Vagina (tissue), 2 donors: ENCODE measurements at places on chromosomes 16 and 17. TPM values are rescaled to one million over a fixed set of nuclear protein-coding genes. Genes with fewer than 3 reads are reported as not detected.

The NOMO2 gene
- 58.4 TPM for total RNA-seq

The SUPT6H gene
- 89.6 TPM for total RNA-seq

GRCh38 chr17:59907467-59907866 is 14.5 kb downstream of the RPS6KB1 start:
- no peak overlapping the region for H3K27ac ChIP-seq
- no peak overlapping the region for H3K4me3 ChIP-seq
- no peak for DNase-seq
- H3K36me3 ChIP-seq = peaks cover 8% of the 10 kb centered on the region
- H3K27me3 ChIP-seq = no peaks in the 10 kb centered on the region

- no peaks in the 10 kb centered on the region for H3K4me1 ChIP-seq
- no peaks in the 10 kb centered on the region for H3K36me3 ChIP-seq
- no peak for DNase-seq
- H3K27me3 ChIP-seq = no peaks in the 10 kb centered on the region
- H3K4me3 ChIP-seq = no peak overlapping the region
Measured at GRCh38 chr16:56145369-56145768, 45.9 kb upstream of the GNAO1 start.

The ATP6V0D1 gene
- 110 TPM for total RNA-seq

The ZFPM1 gene
- total RNA-seq = 1.7 TPM

GRCh38 chr17:56593086-56593645 is 333 bp upstream of the NOG start:
- H3K4me1 ChIP-seq = peaks cover 41% of the 10 kb centered on the region
- DNase-seq = no peak
- H3K27ac ChIP-seq = peak overlapping the region; percentile 83
- H3K36me3 ChIP-seq = no peaks in the 10 kb centered on the region
- H3K4me3 ChIP-seq = peak overlapping the region; percentile 70

DNA sequence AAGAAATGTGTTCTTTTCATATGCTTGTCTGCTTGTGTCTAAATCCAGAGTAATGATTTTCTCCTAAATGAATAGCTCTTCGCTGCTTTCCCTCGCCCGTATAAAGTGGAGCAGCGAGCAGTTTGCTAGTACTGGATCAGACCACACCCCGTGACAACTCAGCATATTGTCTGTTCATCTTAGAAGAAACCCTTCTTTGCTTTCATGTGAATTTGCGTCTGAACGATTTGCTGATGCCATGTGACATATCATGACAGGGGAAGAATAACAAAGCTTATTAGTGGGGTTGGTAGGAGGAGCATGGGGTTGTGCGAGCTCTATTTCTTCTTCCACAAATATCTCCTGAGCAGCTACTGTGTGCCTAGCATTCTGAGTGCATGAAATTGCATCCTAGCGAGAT is 44.1 kb upstream of the CACNG4 start:
- H3K27ac ChIP-seq = no peak overlapping the region
- no peak for DNase-seq
- H3K4me3 ChIP-seq = no peak overlapping the region
- no peaks in the 10 kb centered on the region for H3K4me1 ChIP-seq

DNA sequence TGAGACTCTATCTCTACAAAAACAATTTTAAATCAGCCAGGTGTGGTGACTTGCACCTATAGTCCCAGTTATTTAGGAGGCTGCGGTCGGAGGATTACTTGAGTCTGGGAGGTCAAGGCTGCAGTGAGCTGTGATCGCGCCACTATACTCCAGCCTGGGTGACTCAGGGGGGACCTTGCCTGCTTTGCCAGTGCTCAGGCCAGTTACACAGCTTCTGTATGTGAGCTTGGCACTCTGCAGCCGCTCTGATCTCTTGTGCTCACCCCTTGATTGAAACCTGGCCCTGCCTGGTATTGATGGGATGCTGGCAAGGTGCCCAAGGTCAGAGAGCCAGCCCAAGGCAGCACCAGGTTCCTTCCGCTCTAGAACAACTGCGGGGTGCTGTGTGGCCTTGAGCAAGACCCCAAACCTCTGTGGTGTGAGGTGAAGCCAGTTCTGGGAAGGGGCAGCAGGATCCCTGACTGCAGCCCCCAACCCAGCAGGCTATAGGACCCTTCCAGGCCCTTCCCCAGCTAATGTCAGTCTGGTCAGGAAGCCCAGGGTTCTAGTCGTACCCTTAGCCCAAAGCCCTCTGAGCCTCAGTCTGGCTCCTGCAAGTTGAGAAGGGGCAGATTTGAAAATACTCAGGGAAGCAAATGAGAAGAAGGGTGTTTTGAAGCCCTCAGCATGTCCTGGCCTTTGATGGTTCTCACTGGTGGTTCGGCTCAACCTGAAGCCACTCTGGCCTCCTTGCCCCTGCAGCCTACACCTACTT is 18.9 kb downstream of the MMP15 start:
- H3K4me1 ChIP-seq = no peaks in the 10 kb centered on the region
- no peak overlapping the region for H3K27ac ChIP-seq
- no peak for DNase-seq

DNA sequence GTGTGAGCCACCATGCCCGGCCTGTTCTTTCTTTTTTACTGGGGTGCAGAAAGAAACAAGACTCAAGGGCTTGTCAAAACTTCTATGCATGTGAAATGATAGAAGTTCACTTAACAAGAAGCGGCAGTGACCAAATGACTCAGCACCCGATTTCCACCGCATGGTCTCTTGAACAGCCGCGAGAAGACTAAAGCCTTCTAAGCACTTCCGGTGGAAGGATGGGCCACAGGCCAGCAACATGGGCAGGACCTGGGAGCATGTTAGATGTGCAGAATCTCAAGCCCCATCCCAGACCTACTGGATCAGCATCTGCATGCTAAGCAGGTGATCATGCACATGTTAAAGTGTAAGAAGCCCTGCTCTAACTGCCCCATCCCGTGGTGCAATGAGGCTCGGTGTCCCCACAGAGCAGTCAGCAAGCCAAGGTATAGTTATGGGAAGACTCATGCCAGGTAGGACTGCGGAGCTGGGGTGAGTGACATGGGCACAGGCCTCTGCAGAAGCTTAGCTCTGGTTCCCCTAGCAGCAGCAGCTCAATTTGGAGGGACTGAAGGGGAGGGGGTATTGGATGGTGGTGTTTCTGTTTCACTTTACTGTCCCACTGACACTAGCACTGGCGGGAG is 88.5 kb upstream of the HNF1B start:
- H3K36me3 ChIP-seq = no peaks in the 10 kb centered on the region
- no peaks in the 10 kb centered on the region for H3K27me3 ChIP-seq
- no peak for DNase-seq
- no peak overlapping the region for H3K27ac ChIP-seq
- no peak overlapping the region for H3K4me3 ChIP-seq

GRCh38 chr17:16398270-16399267 is 16.8 kb upstream of the TRPV2 start:
- H3K4me1 ChIP-seq = no peaks in the 10 kb centered on the region
- H3K4me3 ChIP-seq = no peak overlapping the region
- no peaks in the 10 kb centered on the region for H3K27me3 ChIP-seq
- DNase-seq = no peak
- no peak overlapping the region for H3K27ac ChIP-seq

DNA sequence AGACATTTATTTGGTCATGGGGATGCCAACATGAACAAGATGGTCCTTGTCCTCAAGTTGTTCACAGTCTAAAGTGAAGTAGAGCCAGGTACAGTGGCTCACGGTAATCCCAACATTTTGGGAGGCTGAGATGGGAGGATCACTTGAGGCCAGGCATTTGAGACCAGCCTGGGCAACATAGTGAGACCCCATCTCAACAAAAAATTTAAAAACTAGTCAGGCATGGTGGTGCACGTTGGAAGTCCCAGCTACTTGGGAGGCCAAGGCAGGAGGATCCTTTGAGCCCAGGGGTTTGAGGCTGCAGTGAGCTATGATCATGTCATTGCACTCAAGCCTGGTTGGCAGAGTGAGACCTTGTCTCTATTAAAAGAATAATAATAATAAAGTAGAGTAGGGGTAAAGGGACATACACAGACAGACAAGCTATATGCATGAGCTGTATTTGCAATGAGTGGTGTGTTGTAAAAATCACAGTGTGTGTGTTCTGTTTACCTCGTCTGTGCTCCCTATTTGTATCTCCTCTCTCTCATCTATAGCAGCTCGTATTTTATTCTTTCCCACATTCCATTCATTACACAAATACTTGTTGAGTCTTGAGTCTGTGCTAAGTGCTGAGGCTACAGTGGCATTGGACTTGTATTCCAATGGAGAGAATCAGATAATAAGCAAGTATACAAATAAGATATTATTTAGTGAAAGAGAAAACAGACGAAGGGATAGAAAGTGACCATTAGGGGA is 73.9 kb upstream of the DHX40 start:
- no peaks in the 10 kb centered on the region for H3K4me1 ChIP-seq
- H3K4me3 ChIP-seq = no peak overlapping the region
- H3K36me3 ChIP-seq = no peaks in the 10 kb centered on the region
- H3K27ac ChIP-seq = no peak overlapping the region

DNA sequence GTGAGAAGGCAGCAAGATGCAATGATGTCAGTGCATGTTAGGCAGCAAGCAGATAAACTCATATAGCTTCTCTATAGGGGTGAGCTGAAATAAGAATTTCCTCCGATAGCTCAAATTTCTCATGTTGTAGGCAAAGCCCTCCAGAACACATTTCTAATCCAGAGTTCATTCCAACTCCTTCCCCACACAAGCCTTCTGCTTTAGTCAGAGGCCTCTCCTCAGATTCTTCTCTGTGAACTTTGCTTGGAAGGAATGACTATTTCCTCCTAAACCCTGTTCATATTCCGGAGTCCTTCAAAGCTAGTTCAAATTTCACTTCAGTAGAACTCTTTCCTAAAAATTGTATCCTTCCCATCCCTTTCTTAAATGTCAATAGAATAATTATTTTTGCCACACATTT is 144.8 kb downstream of the KCNJ2 start:
- H3K4me1 ChIP-seq = no peaks in the 10 kb centered on the region
- no peaks in the 10 kb centered on the region for H3K36me3 ChIP-seq
- no peaks in the 10 kb centered on the region for H3K27me3 ChIP-seq
- no peak overlapping the region for H3K27ac ChIP-seq

The TMC5 gene
- not detected for total RNA-seq

DNA sequence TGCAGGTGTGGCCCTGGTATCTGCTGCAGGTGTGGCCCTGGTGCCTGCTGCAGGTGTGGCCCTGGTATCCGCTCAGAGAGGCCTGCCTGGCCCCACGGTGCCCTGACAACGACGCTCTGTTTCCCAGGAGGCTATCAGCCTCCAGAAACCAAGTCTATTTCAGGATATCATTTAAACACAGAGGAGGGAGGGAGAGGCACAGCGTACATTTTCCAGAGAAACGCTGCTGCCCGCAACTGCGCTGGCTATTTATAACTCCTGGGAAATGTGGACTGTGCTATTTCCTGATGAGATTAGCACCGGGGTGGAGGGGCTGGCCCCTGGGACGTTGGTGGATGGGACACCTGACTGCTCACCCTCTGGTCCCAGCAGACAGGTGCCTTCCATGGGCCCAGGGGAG is 22.5 kb downstream of the TIMM22 start:
- H3K27ac ChIP-seq = no peak overlapping the region
- DNase-seq = no peak
- H3K27me3 ChIP-seq = no peaks in the 10 kb centered on the region
- H3K4me3 ChIP-seq = no peak overlapping the region
- H3K4me1 ChIP-seq = peaks cover 10% of the 10 kb centered on the region
- peaks cover 11% of the 10 kb centered on the region for H3K36me3 ChIP-seq
